Sigmoid colon (tissue), 7 donors: ENCODE measurements at places on chromosomes 2 and 18.
A peak's percentile ranks its signal among the peaks of the same experiment; 100 is the strongest.

GRCh38 chr2:233285921-233286320 is 21.7 kb upstream of the SAG start:
- DNase-seq: peak; percentile 19
- no peak overlapping the region for H3K27ac ChIP-seq
- H3K27me3 ChIP-seq: no peaks in the 10 kb centered on the region
- H3K4me3 ChIP-seq: no peak overlapping the region
- peaks cover under 1% of the 10 kb centered on the region for H3K4me1 ChIP-seq

- peak overlapping the region; percentile 82 for H3K27ac ChIP-seq
- peak; percentile 94 for DNase-seq
- H3K4me1 ChIP-seq: peaks cover 34% of the 10 kb centered on the region
- no peaks in the 10 kb centered on the region for H3K36me3 ChIP-seq
- H3K4me3 ChIP-seq: no peak overlapping the region
These were observed 50.2 kb upstream of the DTNA start for GRCh38 chr18:34659579-34660517.

DNA sequence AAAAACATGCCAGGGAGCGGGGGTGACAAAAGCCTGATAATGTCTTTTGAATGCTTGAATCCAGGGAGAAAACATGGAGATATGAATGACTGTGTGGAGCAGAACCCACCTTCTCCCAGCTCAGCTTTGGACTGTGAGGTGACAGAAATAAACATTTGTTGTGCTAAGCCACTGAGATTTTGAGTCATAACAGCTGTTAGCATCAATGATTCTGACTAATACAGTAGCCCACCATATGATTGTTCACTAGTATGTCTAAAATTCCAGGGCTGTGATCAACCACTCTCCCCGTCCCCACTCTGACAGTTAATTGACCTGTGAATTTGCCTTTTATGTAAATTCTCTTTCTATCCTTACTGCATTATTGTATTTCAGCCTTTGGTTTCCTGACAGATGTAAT is 69.1 kb downstream of the PDK1 start:
- H3K4me3 ChIP-seq: no peak overlapping the region
- H3K27ac ChIP-seq: no peak overlapping the region
- no peak for DNase-seq
- H3K36me3 ChIP-seq: no peaks in the 10 kb centered on the region
- H3K4me1 ChIP-seq: peaks cover 6% of the 10 kb centered on the region

GRCh38 chr2:127913808-127914457 is 28.2 kb upstream of the AMMECR1L start:
- DNase-seq: no peak
- H3K4me1 ChIP-seq: no peaks in the 10 kb centered on the region
- no peak overlapping the region for H3K27ac ChIP-seq
- H3K36me3 ChIP-seq: no peaks in the 10 kb centered on the region
- H3K27me3 ChIP-seq: no peaks in the 10 kb centered on the region

- no peak for DNase-seq
- no peaks in the 10 kb centered on the region for H3K27me3 ChIP-seq
- no peaks in the 10 kb centered on the region for H3K36me3 ChIP-seq
- no peaks in the 10 kb centered on the region for H3K4me1 ChIP-seq
These were observed 273.6 kb downstream of the PAX3 start for GRCh38 chr2:222024932-222025880.

DNA sequence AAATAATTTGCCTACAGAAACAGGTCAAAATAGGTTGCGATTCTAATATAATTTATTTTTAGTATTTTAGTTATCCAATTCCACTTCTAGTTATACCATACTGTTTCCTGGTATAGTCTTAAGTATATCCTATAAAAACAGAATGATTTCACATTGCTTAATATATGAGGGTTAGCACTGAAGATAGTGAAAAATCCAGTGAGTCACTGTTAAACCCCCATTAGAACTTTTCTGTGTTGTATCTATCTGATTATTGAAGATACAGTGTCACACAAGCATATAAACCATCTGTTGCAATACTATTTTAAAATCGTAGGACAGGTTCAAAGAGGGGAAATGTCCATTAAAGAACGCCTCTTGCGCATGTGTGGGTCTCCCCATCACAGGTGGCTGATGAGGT is 110.0 kb downstream of the FEZ2 start:
- no peaks in the 10 kb centered on the region for H3K36me3 ChIP-seq
- H3K27ac ChIP-seq: no peak overlapping the region
- H3K27me3 ChIP-seq: no peaks in the 10 kb centered on the region
- peaks cover 79% of the 10 kb centered on the region for H3K4me1 ChIP-seq
- no peak overlapping the region for H3K4me3 ChIP-seq

GRCh38 chr2:218850796-218851195 is 8.8 kb upstream of the WNT6 start:
- H3K4me1 ChIP-seq: peaks cover 8% of the 10 kb centered on the region
- H3K36me3 ChIP-seq: no peaks in the 10 kb centered on the region
- DNase-seq: no peak

DNA sequence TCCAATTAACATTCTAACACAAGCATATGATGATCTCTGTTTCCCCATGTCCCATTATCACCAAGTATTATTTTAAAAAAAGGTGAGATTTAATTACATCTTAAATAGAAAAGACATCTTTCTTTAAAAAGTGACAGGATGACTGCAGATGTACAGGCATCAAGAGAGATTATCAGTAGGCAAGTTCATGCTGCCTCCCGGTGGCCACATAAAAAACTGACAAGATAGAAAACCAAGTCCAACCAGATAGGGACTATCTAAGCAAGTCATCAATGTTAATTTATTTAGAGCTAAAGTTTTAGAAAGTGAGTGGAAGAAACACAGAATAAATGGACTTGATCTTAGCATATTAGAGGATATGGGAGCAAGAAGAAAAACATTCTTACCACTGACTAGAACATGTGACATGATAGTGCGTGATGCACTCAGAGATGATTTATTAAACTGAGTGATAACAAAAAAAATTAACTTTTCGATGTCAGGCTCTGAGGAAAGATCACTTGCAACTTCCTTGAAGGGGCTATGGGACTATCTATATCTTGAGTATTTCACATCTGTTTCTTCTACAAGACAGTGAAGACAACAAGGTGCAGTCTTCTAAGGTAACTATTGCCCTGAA is 5.4 kb upstream of the TDRD15 start:
- no peaks in the 10 kb centered on the region for H3K36me3 ChIP-seq
- no peak overlapping the region for H3K27ac ChIP-seq
- no peaks in the 10 kb centered on the region for H3K4me1 ChIP-seq
- no peak overlapping the region for H3K4me3 ChIP-seq

GRCh38 chr2:225458431-225459117 is 59.1 kb downstream of the NYAP2 start:
- H3K27ac ChIP-seq: no peak overlapping the region
- H3K27me3 ChIP-seq: no peaks in the 10 kb centered on the region
- no peak for DNase-seq
- no peaks in the 10 kb centered on the region for H3K4me1 ChIP-seq
- no peaks in the 10 kb centered on the region for H3K36me3 ChIP-seq
